ENCODE measurements at places on chromosomes 4 and X.

DNA sequence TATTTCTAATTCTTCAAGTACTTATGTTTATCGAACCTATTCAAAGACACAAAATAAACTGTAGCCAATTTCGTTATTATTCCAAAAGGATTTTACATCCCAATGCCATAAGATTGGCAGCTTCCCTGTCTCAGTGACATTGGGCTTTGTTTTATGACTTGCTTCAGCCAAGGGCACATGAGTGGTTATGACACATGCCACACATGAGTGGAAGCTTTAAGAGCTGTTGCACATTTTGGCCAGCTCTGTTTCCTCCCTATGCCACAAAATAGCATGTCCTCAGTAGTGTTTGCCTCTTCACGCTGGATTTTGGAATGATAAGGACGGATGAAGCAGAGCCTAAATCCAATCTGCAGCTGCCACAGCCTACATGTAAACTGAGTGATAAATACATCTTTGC is 21.9 kb downstream of the SEC24D start:
- no peak for DNase-seq

DNA sequence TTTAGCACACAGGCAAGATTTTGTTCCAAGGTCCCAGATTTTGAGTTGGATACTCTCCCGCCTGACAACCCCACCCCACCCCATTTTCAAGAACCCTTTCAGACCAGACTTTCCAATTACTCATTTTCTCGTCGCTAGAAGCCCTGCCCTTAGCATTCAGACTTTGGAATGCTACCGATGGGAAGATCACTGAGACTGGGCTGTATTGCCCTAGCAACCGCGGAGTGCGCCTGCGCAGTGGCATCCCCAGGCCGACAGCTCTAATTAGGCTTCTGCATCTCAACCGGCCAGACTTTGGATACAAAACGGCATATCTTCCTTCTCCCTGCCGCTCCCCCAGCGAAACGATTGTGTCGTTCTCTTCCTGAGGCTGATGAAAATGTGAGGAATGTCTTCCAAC is 3.4 kb downstream of the MAGEE2 start:
- DNase-seq = no peak

GRCh38 chr4:158739600-158739999 is 16.4 kb upstream of the PPID start:
- no peak for DNase-seq

DNA sequence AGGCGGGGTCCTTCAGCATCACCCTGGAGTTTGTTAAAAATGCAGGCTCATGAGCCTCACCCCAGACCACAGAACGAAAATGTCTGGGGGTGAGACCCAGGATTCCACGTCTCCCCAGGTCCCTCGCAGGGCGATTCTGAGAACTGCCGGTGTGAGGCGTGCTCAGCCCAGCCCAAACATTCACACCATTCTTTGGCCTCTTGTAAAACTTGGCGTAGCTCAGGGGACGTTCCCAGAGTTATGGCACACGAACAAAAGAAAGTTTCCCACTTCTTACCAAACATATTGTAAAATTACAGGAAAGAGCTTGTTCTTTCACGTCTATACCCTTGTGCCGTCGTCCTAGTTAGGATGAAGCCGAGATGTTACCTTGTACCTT is 12.9 kb downstream of the CD99 start:
- DNase-seq = no peak

DNA sequence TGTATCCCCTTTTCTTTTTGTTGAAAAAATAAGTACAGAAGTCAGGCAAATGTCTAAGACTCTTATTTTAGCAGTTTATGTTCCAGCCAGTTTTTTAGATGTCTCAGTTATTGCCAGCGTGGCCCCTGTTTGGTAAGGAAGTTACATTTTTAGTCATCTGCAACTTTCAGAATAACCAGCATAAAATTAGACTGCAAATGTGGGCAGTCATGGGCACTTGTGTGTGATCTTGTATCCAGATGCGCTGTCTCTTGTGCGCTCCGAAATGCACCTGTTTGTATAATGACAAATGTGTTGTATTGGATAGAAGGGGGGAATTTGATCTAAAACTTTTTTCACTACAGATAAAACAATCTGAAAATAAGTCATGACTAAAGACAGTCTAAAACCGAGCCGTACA is 44.3 kb upstream of the CLCN4 start:
- no peak for DNase-seq

DNA sequence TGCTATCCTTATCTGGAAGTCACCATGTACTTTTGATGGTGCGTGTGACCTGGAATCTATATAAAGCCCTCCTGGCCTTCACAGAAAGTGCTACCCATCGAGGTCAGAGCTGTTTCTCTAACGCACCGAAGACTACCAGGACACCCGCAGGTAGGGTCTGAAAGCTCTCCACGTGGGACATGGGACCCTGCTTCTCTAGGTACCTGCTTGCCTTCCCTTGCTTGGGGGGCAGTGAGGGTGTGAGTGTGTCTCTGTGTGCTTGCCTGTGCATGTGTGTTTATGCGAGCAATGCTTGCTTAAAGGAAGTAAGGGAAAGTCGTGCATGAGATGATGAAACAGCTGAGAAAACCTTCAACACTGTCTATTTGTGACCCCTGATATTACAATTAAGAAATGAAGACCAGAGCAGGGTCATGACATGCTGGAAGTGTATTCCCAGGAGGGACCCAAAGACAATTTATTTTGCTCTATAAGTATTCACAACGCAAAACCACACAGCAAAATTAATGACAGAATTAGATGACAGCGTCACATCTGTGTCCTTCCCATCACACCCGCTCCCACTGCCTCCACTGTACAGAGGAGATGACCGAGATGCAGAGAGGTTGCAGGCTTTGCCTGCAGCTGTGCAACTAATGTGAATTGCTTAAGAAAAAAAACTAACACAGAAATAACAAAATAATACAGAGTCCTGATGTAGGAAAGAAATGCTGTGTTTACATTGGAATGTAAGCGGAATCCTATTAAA is 76.4 kb upstream of the HELT start:
- DNase-seq = no peak

- DNase-seq = no peak
These were observed 33.9 kb downstream of the NBDY start for GRCh38 chrX:56762707-56763555.

DNA sequence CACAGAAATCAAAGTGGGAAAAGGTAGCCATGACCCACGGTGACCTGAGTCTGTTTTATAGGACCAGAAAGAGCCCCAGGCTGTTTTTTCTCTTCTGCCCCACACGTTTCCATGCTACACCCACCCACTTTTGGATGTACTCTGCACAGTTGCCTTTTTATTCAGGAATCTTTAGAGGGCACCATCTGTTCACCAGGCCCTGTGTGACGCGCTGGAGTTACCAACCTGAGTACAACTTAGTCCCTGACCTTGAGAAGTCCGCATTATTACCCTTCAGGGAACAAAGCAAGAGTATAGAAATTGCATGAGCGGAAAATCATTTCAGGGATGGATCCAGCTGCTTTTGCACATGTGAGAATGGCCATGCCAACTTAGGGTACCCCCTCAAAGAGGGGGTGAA is 207.8 kb upstream of the GATB start:
- no peak for DNase-seq

GRCh38 chr4:99507349-99507748 is 3.5 kb upstream of the C4orf17 start:
- no peak for DNase-seq

GRCh38 chrX:123665197-123665596 is 67.7 kb downstream of the THOC2 start:
- no peak for DNase-seq

DNA sequence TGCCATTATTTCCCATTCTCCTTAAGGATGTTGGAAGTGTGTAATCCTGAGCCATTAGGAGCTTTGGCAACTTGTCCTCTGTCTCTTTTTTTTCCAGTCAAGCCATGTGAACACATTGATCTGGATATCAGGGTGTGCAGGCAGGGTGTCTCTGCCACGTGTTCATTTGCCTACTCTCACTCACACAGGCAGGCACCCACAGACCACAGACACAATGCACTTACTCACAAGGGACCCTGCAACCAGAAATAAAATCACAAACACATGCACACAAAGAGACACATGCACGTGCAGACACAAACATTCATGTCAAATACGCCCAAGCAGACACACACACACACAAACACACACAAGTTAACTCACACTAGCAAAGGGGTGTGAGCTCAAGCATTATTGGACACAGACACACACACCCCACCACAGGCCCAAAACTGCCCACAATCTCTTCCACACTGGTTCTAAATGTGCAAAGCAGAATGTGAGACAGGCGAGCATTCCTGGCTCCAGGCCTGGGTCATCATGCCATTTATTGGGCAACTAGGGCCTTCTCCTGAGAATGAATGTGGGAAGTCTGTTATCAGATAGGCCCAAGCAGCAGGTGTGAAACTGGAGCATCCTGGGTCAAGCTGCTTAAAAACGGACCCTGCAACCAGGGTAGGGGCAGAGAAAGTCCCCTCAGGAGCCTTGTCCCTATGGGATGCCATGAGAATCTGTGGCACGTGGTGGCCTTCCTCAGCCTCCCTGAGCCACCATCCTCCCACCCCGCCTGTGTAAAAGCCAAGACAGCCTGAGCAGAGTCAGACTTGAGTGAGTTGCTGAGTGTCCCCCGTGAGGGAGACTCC is 63.4 kb downstream of the NBDY start:
- DNase-seq = no peak

DNA sequence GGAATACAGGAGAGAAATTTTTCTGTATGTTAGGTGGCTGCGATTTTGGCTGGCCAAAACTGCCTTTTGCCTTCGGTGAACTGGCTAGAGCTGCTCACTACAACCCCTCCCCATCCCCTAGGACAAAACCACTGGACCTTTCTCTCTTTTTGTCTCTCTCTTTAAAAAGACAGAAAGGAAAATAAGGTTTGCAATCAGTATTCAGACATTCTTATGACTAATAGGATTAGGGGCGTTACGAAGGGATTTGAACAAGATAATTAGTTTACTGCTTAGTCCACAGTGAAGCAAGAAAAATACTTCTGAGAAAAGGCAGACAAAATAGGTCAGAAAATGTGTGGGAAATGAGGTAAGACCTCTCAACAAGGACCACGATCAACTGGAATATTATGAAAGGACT is 180.4 kb downstream of the SLIT2 start:
- no peak for DNase-seq

- no peak for DNase-seq
These were observed 25.7 kb downstream of the TACC3 start for GRCh38 chr4:1746919-1747602.

- no peak for DNase-seq
These were observed 225.7 kb upstream of the PSAPL1 start for GRCh38 chr4:7660176-7661039.

DNA sequence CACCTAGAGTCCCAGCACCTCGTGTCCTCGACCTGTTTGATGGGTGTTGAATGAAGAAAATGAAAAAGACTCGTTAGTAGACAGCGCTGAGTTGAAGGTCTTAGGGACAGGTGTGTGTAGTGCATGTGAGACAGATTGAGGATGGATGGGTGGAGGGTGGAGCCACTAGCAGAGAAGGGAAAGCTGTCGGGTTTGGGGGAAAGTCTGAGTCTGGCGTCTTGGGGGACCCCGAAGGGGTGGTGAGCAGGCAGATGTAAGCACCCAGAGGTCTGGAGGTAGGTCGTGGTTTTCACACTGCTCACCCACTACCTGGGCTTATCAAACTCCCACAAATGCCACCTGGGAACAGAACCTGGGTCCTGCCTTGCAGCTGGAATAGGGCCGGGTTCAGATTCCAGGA is 16.0 kb downstream of the TMEM271 start:
- no peak for DNase-seq

DNA sequence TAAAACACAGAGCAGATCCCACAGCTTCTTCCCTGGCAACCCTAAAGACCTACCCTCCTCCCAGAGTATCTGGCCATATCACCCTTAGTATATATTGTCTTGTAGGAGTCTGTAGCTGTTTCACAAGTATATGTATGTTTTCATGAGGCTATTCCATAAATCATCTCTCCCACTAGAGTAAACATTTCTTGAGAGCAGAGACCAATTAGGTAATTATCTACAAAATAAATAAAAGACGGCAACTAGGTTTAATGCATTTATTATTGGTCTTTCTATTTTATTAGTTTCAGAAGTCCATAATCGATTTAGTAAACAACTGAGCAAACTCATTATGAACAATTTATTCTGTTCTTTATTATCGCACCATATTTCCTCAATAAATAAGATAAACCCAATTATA is 7.0 kb downstream of the ACOT9 start:
- no peak for DNase-seq

DNA sequence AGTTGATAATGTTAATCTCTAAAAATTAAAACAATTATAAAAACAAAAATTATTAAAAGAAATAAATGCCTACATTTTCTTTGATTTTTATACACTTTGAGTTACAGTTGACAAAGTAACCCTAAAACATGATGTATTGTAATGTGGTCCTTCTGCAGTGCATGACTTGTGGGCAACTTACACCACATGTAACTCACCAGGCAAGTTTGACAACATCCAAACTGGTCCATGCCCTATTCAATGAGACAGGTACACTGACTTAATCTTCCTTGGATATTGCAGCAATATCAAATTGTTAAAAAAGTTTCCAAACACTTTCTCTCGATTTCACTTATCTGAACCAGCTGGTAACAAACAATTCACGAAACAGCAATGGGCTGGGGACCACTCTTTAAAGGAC is 81.5 kb downstream of the FTHL17 start:
- no peak for DNase-seq

DNA sequence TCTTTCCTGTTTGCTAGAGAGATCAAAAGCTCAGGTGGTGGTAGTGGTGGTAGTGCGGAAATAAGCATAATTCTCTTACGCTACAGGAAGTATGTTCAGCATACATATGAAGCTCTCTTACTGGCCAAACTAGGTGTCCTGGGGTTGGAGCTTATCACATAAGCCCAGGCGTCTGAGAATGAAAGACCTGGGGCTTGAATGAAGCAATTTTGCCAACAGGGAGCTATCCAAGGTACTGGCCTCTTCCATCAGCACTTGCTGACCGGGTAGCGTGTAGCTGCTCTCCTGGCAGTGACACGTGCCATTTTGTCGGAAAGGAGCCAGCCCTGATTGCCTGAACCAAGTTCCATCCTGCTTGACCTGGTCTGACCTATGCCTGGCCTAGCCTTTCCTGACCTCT is 65.9 kb upstream of the HPF1 start:
- peak; percentile 60 for DNase-seq

- DNase-seq = no peak
These were observed 388.9 kb upstream of the PPP1R2C start for GRCh38 chrX:43166874-43167273.

DNA sequence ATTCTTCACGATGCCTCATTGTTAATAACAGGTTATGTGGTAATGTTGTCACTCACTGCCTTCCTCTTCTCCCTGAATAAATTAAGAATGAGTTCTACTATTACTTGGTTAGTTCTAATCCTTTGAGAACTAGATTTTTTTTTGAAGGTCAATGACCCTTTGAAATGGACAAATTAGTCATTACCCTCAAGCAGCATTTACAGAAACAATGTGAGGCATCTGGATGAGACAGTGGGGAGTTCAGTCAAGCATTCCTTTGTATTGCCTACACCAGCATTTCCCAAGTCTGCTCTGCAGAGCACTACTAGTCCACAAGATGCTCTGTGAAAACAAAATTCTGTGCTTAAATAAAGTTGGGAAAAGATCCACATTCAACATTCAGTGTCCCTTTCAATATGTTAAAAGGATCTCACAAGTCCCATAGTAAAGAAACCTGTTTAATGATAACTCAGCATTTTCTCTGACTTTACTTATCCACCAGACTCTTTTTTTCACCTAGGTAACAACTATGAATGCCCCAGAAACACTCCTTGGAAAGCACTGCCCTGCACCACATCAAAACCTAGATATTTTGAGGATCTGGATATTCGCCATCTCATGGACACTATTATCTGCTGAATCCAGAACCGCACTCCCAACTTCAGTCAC is 60.6 kb downstream of the CHRDL1 start:
- DNase-seq = no peak

GRCh38 chr4:52994567-52994966 is 132.4 kb downstream of the RASL11B start:
- no peak for DNase-seq

GRCh38 chrX:119647552-119648420 is 41.6 kb upstream of the NKRF start:
- no peak for DNase-seq

All from LoVo (cell line).